Heart right ventricle (tissue), 16 donors: ENCODE measurements at places on chromosomes 6 and 20. TPM values are rescaled to one million over a fixed set of nuclear protein-coding genes. Genes with fewer than 3 reads are reported as not detected.

Gene COL11A2
- total RNA-seq, result 0.62 TPM

- no peak for DNase-seq
Observed at GRCh38 chr20:29744071-29744470, 1513.4 kb upstream of the DEFB115 start.

DNA sequence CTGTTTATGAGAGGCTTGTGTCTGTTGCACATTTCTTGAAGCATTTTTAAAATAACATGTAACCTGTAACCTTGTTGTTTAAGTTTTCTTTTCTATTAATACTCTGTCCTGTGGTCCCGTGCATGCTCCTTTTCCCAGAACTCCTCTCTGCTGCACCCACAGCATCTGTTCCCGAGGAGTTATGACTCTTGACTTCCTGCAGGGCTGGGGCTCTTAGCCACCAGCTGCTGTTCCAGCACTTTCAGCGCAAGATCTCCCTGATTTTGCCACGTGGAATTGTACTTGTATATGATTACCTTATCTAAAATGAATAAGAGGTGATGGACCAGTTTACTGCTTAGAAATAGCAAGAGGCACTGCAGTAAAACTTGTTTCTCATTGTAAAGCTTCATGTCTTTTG, 150.6 kb downstream of the QKI start:
- no peak for DNase-seq

DNA sequence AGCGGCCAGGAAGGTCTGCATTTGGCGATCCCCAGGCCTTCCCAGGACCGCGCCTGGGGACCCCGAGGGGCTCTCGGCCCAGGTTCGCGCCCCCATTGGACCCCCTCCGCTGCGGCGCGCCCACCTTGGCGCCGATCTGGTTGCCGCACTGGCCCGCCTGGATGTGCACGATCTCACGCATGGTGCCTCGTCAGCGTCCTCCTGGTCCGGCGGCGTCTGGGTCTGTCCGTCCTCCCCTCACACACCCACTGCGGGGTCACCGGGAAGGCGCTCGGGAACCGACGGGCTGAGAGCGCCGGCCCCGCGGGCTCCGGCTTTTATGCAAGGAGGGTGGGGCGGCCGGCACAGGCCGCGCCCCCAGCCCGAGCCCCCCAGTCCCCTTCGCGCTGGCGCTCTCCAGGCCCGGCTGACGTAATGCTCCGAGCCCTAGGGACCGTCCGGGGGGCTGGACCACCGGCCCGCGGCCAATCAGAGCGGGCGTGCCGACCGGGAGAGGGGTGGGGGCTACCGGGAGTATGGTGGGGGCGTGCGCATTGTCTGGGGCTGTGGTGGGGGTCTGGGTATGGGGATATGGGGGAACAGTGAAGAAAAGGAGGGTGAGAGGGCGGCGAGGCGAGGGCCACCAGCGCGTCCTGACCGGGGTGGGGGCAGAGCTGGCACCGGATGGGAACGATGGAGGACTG, at the start of gene TUBB2B:
Gene TUBB2B, minus strand, starts transcription at position 291 of the 683 bp plus-strand sequence. Its CDS starts 110 bp downstream, at position 181.
- peak; percentile 37 for DNase-seq

Gene DEFB126
- total RNA-seq, result not detected

GRCh38 chr6:19551611-19552010, 285.6 kb upstream of the ID4 start:
- DNase-seq, result no peak

DNA sequence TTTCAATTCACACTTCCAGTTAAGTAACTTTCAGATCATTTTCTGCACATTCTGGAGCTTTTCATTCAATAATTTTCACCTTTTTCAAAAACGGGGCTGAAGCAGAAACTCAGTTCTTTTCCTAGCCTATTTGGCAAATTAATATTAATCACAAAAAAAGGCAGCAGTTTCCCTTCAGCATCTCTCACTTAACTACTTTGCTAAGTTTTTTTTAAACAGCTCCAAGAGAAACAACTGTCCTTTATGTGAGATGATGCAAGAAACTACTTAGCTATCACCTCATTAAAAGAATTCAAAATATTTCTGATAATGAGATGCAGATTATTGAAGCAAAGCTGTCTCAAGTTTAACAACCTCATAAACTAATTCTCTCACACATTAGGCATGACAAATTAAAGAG, 11.8 kb downstream of the CASS4 start:
- no peak for DNase-seq

Gene HMGA1
- total RNA-seq, result 54.9 TPM

- DNase-seq, result no peak
Observed at GRCh38 chr6:111758608-111759329, 114.5 kb downstream of the FYN start.
